ENCODE measurements at places on chromosomes 1 and 21. TPM values are rescaled to one million over a fixed set of nuclear protein-coding genes. Genes with fewer than 3 reads are reported as not detected.

- DNase-seq: no peak
Measured at GRCh38 chr1:224805889-224806288, 123.6 kb upstream of the DNAH14 start.

The MAP3K21 gene
- total RNA-seq: 0.51 TPM

DNA sequence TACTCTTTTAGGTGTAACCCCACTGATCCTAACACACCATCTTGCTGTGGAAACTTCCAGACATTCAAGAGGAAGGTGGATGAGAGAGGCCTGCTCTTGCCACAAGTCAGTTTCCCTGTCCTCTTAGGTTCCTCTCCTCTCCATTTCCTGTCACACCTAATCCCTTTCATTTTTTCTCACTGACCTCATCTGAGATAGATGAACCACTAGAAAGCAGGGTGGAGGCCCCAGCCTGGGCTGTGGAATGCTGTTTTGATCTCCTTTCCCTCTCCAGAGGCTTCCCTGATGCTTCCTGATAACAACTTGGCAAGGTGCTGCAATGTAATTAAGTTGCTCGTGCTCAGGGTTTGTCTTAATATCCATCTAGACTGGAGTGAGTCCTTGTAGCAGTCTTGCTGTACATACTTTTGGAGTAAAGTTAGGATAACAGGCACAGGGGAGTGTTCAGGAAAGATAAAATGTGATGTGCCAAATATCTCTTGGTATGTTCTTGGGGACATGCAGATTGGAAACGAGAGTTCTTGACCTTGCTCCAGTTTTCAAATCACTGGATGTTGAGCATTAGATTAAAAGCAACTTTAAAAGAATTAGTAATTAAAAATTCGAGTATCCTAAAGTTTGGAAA, 11.2 kb downstream of the LRRC42 start:
- DNase-seq: no peak

The MSH4 gene
- total RNA-seq: 0.56 TPM

DNA sequence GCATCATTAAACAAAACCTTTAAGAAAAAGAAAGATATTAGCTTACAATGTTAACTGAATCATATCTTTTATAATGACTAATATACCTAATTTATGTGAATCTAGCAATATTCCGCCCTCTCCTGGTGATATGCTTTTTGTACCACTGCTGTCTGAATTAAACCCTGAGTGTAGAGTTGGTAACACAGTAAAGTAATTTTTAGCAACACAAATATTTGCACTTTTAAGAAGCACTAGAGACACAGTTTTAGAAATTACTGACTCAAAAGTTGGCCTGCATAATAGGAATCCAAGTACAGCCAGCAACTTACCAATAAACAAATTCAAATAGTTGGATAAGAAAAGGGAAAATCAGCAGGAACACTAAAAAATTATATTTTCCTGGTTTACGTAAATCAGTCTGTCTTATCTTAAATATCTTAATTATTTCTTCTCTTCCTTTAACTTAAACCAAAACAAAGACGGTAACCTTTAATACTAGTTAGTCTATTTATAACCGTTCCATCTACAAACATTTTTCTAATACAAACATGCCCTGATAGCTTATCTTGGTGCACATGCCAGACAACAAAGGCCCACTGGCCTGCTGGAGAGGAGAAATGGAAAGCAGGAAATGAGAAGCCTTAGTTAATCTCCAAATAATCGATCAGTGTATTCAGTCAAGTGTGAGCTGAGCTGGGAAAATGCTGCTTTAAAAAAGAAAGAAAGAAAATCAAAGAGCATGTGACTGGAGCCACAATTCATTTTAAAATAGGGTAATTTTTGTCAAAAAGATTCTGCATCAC, 246.0 kb downstream of the RERE start:
- DNase-seq: no peak

The CRABP2 gene
- 606 TPM for total RNA-seq

The SEC16B gene
- total RNA-seq: 2.1 TPM
